ENCODE measurements at places on chromosomes 3 and 15. TPM values are rescaled to one million over a fixed set of nuclear protein-coding genes. Genes with fewer than 3 reads are reported as not detected.

GRCh38 chr3:18232317-18232716 lies 192.8 kb downstream of the SATB1 start:
- no peak for DNase-seq

DNA sequence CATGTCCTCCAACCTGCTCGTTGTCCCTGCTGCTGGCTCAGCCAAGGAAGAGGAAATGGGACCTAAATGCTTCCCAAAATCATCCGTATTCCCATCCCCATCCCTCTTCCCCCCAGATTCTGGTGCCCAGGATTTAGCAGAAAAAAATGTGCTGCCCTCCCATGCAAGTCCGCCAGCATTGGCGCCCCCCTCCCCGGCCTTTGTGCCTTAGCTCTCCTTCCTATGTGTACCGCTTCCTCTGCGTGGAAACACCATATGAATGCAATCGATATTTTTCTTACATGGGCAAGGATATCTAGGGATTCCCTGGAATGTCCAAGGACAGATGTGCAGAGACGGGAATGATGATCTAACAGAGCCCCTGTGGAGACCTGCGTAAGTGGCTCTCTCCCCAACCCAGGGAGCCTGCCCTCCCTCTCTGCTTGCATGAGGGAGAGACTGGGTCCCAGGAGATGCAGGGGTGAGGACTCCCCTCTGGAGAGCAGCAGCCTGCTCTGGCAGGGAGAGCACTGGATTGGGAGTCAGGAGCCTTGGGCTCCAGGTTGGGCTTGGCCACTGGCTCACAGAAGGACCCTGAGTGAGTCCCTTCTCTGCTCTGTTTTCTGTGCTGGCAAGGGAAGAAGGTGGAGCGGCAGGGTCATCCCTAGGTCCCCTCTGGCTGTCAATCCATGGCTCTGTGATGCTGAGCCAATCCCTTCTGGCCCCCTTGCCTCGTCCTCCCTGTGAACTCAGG lies 227.2 kb downstream of the XXYLT1 start:
- DNase-seq: no peak

DNA sequence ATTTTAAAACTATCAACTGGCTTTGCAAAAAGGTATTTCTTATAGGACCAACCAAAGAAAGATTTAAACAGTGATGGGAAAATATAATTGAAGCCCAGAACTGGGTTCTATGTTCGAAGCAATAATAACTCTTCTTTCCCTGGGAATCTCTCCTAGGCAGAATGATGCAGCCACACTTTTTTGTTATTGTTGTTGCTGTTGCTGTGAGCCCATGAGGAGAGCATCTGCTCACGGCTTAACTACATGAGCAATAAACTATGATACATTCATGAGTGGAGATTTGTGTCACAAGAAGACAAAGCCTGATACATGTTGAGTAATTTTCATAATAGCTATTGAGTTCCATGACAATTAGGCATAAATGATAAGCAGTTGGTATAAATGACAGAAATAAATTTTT lies 80.5 kb downstream of the CRTC3 start:
- no peak for DNase-seq

DNA sequence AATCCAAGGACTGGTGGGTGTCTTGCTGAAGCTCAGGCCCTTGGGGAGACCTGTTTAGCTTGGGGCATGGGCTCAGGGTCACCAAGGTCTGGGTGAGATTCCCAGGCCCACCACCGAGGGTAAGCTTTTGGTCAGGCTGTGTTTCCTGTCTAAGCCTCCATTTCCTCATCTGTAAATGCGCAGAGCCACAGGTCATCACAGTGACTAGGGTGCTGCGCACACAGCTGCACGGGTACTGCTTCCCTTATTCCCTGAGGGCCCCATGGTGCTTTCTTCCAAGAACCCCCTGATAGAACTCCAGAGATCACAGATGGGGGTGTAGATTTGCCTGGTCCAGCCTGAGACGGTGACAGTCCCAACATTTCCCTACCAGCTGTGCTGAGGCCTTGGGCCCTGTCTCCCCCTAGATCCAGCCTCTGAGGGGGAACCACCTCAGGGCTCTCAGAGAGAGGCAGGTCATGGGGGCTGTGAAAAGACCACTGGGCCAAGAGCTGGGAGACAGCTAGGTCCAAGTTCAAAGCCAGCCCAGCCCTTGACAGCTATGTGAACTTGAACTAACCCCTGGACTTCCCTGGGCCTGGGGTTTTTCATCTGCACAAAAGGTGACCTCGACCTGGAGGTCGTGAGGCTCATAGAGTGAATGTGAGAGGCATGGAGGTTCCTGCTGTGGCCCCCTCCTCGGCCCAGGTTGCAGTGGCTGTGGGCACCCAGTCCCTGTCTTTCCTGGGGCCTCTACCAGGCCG lies 60.7 kb downstream of the SEMA3G start:
- DNase-seq: no peak

DNA sequence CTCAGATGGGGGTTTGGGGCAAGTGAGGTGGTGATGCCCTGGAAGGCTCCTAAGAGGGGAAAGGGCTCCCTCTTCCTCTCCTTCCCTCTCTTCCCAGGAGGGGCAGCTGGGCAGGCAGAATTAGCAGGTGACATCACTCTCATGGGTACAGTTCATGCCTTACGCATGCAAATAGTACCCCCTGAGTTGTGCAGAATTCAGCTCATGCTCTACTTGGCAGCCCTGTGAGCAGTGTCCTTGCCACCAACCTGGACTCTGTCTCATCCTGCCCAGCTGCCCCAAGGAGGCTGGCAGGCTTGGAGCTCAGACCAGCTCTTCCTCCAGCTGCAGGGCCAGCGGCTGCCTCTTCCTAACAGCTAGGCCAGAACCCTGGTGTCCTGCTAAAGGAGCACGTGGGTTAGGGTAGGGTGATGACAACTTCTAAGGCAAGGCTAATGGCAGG lies 3.3 kb downstream of the CHAC1 start:
- DNase-seq: no peak

- DNase-seq: no peak
Measured at GRCh38 chr15:78615151-78615589, 5.6 kb downstream of the CHRNA3 start.

GRCh38 chr3:41932464-41932863 lies 29.4 kb downstream of the ULK4 start:
- DNase-seq: no peak

- DNase-seq: no peak
Measured at GRCh38 chr3:177729956-177730681, 532.8 kb upstream of the TBL1XR1 start.

GRCh38 chr3:13712682-13713180 lies 163.8 kb downstream of the FBLN2 start:
- no peak for DNase-seq

DNA sequence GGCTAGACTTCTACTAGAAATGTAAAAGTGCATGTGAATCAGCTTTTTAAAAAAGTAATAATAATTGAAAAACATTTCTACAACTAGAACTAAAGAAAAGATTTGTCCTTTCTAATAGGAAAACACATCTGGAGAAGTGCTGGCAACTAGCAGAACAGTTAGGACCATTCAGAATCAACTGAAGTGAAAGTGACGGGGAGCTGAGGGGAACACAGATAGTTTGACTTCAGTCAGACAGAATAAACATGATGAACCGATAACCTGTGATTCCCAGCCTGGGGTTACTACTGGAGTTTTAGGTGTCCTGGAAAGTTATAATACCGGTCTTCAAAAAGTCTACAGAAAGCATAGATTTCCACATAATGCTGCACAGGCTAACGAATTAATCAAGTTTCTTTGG lies 28.1 kb downstream of the OPA1 start:
- no peak for DNase-seq

- no peak for DNase-seq
Measured at GRCh38 chr3:40895109-40895508, 304.2 kb upstream of the CTNNB1 start.

GRCh38 chr3:56368846-56369245 lies 99.4 kb downstream of the ERC2 start:
- no peak for DNase-seq

GRCh38 chr3:84307339-84307738 lies 651.5 kb upstream of the CADM2 start:
- no peak for DNase-seq

DNA sequence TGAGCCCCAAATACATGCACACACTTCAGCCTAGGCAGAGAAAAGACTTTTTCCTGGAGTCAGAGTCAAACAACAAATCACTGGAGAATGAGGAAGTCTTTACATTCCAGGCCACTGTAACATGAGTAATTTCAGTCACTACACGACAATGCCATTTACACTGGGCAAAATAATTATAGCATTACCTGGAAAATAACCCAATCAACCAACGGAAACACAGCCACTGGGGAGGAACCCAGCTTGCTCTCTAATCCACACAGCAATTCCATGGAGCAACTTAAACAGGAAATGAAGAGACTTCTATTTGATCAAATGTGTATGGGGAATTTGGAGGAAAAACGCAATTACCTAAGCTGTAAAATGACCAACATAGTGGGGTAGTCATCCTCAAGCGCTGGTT lies 15.2 kb downstream of the FSTL1 start:
- DNase-seq: no peak

GRCh38 chr3:75687323-75687722 lies 23.2 kb downstream of the FRG2C start:
- DNase-seq: no peak

- no peak for DNase-seq
Measured at GRCh38 chr3:156702367-156702766, 28.0 kb downstream of the TIPARP start.

DNA sequence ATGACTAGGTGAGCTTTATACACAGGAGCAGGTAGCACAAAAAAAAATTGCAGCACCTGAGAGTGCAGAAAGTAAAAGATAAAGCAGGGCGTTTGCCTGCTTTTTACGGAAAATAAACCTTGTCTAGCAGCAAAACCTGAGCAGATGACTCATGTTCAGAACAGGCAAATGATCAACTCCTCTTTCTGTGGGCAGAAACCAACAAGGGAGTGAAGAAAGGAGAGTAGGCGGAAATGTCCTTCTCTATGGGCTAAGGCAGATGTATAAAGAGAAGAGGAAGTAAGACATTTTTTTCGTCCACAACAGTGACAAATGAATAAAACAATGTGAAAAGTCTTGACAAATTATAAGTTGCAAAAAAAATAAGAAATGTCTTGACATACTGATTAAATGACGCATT lies 24.5 kb upstream of the GMNC start:
- no peak for DNase-seq

DNA sequence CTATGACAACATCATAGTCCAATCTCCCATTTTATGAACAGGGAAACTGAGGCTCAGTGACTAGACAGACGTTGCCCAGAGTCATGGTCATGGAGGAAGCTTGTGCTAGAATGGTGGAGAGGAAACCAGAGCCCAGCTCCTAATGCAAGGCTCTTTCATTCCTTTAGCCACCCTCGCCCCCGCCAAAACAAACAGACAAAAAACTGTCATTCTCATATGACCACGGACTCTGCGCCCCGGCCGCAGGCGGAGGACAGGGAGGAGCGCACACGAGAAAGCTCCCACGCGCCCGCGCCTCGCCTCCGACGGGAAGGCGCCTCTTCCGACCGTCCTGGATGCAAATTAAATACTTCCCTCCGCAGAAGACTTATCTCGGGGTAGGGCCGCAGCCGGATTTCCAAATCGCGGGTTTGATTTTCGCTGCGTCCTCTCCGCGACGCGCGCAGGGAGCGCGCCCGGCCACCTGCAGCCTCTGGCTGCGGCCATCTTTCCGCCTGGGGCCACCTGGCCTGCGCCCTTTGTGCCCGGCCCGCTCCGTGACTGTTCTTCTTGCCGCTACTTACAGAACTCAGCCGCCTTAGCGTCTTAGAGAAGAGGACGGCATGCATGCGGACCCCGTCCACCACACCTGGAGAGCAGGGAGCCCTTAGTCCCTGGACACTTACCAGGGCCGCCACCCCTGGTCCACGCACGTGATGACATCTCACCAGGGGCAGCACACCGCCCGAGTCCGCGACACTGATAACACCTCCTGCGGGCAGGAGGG lies 670 bp upstream of the ATP13A3 start:
- DNase-seq: peak; percentile 28

DNA sequence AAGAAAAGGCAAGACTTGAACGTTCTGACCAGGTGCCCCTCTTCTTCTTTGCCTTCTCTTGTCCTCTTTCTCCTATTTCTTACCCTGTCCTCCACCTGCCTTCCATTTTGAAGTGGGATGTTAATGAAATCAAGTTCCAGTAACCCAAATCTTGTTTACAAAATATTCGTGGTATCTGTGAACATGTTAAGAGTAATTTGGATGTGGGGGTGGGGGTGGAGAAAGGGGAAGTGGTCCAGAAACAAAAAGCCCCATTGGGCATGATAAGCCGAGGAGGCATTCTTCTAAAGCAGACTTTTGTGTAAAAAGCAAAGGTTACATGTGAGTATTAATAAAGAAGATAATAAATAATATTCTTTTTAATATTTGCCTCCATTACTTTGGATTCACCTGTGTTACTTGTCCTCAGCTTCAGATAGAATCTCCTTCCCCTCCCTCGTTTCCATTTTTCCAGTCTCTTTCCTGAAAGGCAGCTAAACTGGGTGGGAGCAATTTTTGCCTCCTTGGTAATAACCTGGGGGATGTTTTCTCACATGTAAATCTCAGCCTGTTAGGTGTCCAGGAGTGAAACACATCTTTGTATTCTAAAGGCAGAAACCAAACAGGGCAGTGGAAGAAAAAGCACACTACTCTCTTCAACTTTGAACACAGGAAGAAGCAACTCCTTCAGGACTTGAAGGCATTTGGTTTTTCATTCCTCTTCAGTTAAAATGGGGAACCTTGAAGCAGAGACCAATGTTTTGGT lies 3.2 kb downstream of the CHST2 start:
- DNase-seq: no peak

DNA sequence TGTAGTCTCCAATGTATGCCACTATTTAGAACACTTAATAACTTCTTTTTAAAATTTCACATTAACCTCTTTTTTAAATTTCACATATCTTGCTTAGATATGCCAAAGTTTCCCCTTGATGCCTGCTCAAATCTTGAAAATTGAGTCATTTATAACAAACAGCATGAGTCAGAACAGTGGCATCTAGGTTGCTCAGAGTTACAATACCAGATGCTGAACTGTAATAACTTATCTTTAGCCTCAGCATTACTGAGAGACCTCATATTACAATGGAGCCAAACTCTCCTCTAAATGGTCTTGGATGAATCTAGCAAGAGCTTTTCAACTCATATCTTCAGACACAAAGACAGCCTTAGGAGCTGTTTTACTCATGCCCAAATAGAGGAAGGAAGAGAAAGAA lies 439.3 kb upstream of the ARPP21 start:
- DNase-seq: no peak

DNA sequence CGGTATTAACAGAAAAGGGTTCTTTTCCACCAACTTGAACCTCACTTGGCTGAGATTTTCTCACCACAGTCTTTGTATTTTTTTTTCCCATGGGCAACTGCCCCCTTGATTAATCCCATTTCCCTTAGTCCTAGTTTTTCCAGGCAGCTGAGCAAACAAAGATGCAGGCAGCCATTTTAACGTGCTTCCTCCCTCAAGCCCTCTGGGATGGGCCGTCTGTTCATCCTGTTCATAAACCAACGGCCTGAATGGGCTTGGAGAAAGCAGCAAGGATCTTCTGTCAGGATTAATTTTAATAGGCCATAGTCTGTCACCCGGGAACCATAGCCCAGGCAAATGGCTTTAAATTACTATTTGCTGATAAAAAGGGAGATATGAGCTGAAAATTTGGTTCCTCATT lies 10.4 kb upstream of the POLR2M start:
- DNase-seq: no peak

The TGM5 gene
- total RNA-seq: not detected

The SERPINI2 gene
- not detected for total RNA-seq

The TMEM212 gene
- total RNA-seq: not detected

The CMTM7 gene
- 11.4 TPM for total RNA-seq

The ACKR4 gene
- not detected for total RNA-seq

The FBXW12 gene
- total RNA-seq: 0.82 TPM

The ATP8B4 gene
- 2.7 TPM for total RNA-seq

The DAPK2 gene
- total RNA-seq: 9.7 TPM

The PCCB gene
- total RNA-seq: 83.4 TPM

The FGF7 gene
- not detected for total RNA-seq

The PTX3 gene
- 9.1 TPM for total RNA-seq

The PIGB gene
- 18.7 TPM for total RNA-seq

The DPPA2 gene
- total RNA-seq: 1.2 TPM

All from neural progenitor cell (in vitro differentiated cells).